Stimulated activated effector memory CD8-positive, alpha-beta T cell treated with anti-CD3 and anti-CD28 coated beads, Interleukin-12 subunit alpha, Interleukin-12 subunit beta, amount 100 ng/mL, for 72 hours (primary cell): ENCODE measurements at places on chromosomes 13 and 19.

- no peak for DNase-seq
Observed at GRCh38 chr13:63345835-63346234, 1930.2 kb upstream of the PCDH20 start.

DNA sequence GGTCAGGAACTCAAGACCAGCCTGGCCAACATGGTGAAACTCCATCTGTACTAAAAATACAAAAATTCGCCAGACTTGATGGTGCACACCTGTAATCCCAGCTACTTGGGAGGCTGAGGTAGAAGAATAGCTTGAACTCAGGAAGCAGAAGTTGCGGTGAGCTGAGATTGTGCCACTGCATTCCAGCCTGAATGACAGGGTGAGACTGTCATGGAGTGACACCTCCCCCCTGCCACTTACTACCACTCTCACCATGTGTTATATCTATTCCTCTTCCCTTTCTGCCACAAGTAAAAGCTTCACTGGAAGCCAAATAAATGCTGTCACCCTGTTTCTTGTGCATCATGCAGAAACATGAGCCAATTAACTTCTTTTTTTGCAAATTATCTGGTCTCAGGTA is 10.6 kb upstream of the CEACAM4 start:
- no peak for DNase-seq

DNA sequence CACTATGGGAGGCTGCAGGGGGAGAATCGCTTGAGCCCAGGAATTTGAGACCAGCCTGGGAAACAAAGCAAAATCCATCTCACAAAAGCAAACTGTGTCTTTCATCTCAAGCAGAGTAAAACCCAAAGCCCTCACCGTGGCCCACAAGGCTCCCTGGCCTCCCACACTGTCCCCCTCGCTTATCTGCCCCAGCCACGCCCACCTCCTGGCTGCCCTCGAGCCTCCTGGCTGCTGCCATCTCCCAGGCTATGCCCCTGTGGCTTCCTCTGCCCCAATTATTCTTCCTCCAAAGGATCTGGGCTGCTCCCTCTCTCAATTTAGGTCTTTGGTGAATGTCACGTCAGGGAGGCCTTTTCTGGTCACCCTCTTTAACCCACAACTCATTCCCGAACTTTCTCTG is 3.6 kb downstream of the RABAC1 start:
- no peak for DNase-seq

DNA sequence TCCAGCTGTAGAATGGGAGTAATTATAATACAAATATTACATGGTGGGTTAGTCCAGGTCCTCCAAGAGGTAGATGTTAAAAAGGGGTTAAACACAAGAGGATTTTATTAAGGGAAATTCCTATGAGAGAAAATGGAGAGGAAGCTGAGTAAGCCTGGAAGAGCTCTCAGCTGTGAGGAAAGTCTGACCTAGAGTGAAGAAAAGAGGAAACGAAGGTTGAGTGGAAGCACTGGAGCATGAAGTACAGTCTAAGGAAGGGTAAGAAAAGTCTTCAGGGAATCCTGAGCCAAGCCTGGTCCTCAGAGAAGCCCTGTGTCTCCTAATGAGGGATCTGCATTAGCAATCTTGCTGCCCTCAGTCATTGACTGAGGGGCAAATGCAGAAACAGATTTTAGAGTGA is 506.2 kb downstream of the GPC5 start:
- no peak for DNase-seq

GRCh38 chr13:20391597-20392452 is 133.8 kb downstream of the CRYL1 start:
- no peak for DNase-seq

DNA sequence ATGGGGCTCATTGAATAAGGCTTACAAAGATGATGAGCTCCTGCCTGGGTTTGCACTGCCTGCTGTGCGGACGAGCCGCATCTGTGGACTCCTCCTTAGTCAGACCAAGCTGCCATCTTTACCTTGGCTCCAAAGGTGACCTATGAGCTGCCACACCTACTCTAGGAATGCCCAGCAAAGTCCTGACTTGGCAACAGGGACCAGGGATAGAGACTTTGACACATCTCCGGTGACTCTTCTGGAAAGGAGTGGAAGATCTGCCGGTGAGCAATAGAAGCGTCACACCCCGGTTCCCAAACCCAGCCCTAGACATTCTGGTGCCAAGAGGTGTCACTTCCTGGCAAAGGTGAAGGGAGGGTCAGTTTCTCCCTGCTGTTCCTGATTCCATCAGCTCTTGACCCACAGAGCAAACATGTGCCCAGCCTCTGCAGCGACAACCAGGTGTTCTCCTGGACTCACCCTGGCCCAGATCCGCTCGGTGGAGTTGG is 50.2 kb upstream of the GTF3A start:
- no peak for DNase-seq

- no peak for DNase-seq
Observed at GRCh38 chr13:43230989-43231388, 207.6 kb downstream of the DNAJC15 start.

DNA sequence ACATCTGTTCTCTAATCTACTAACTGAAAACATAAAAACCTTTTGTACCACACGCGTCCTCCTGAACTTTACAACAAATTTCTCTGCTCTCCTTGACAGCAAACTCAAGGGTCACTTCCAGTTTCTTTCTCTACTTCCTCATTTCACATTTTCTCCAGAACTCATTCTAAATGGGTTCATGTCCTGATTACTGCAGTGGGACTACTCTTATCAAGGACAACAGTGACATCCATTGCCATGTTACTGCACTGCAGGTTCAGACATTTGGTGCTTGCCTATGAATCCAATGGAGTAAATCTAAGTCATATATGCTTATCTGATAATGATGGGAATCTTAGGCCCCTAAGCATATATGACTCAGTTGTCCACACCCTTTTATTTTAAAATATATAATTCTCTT is 35.3 kb downstream of the FPR3 start:
- no peak for DNase-seq

- DNase-seq = no peak
Observed at GRCh38 chr13:46369506-46370277, 17.4 kb downstream of the RUBCNL start.

DNA sequence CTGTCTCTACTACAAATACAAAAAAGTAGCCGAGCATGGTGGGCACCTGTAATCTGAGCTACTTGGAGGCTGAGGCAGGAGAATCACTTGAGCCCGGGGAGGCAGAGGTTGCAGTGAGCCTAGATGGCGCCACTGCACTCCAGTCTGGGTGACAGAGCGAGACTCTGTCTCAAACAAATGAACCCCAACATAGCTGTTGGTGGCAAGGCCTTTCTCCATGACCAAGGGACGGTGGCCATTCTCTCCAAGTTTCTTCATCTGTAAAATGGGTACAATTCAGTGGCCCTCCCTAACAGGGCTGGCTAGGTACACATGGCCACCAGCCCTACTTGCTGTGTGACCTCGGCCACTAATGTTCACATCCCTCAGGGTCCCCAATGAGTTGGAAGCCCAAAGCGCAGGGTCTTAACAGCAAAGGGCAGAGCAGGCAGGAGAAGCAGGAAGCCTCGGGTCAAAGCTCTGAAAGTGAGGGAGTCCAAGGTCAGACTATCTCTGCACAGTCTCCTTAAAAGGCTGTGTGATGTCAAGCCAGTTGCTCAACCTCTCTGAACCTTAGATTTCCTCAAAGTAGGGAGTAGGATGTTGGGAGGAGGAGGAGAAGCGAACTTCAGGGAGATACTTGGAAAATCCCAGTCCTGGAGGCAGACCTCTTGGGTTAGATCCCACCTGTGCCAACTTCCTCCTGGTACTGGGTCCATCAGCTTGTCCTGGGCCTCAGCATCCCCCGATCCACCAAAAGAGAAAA is 2.7 kb downstream of the JUND start:
- DNase-seq = no peak

GRCh38 chr13:97436845-97437244 is 2.9 kb downstream of the RAP2A start:
- no peak for DNase-seq

DNA sequence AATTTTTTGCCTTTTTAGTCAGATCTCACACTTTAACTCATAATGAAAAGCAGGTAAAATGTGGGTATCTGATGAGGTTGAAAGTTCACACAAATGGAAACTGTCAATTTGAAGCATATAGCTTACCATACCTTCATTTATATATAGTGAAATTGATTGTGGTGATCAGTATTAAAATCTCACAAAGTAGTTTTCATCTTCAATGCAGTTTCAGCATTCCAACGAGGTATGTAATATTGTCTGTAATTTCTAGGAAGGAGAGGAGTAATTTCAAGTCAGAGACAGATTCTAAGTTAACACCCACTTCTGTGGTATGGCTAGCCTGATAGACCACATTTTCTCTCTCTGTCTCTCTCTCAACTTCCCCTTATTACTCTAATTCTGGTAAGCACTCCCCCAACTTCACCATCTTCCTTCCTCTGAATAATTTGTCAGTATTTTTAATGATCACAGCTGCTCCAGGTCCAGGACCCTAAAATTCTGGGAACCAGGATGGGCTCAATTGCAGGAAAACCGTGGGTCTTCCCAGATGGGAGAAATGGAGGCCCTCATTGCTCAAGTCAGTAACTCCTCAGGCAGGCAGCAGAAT is 455.7 kb downstream of the FGF9 start:
- no peak for DNase-seq

GRCh38 chr19:3849092-3849491 is 19.7 kb downstream of the ZFR2 start:
- DNase-seq = peak; percentile 64
